ENCODE measurements at places on chromosomes 5 and 9. TPM values are rescaled to one million over a fixed set of nuclear protein-coding genes. Genes with fewer than 3 reads are reported as not detected.
A peak's percentile ranks its signal among the peaks of the same experiment; 100 is the strongest.

- no peak for DNase-seq
These were observed 62.7 kb upstream of the PDE4D start for GRCh38 chr5:59956130-59956783.

DNA sequence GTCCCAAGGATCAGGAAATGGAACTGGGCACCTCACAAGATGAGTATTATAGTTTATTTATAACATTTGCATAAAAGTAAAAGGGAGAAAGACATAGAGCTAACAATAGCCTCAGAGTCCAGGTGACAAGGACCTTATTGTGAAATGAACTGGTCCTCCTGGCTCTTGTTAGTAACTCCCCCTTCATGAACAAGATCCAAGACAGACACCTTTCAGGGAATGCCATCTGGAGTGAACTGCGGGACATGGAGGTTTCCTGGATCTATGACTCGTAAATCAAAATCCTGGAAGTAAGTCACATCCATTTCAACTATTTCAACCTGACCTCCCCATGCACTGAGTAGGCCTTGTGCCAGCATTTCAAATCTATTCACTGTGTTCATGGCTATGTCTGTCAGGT lies 129.5 kb upstream of the GAS1 start:
- peak; percentile 17 for DNase-seq

GRCh38 chr9:74576176-74576575 lies 79.0 kb downstream of the RORB start:
- DNase-seq = no peak

- DNase-seq = no peak
These were observed 317.1 kb downstream of the MAT2B start for GRCh38 chr5:163822548-163822947.

ZNF608 gene
- 15.1 TPM for total RNA-seq

HRH2 gene
- total RNA-seq = not detected

GRCh38 chr9:113901221-113901688 lies 25.1 kb downstream of the ZNF618 start:
- no peak for DNase-seq

- DNase-seq = no peak
These were observed 12.3 kb upstream of the MAP3K1 start for GRCh38 chr5:56803025-56803424.

- DNase-seq = peak; percentile 66
These were observed 38.7 kb upstream of the C6 start for GRCh38 chr5:41252036-41252435.

DNA sequence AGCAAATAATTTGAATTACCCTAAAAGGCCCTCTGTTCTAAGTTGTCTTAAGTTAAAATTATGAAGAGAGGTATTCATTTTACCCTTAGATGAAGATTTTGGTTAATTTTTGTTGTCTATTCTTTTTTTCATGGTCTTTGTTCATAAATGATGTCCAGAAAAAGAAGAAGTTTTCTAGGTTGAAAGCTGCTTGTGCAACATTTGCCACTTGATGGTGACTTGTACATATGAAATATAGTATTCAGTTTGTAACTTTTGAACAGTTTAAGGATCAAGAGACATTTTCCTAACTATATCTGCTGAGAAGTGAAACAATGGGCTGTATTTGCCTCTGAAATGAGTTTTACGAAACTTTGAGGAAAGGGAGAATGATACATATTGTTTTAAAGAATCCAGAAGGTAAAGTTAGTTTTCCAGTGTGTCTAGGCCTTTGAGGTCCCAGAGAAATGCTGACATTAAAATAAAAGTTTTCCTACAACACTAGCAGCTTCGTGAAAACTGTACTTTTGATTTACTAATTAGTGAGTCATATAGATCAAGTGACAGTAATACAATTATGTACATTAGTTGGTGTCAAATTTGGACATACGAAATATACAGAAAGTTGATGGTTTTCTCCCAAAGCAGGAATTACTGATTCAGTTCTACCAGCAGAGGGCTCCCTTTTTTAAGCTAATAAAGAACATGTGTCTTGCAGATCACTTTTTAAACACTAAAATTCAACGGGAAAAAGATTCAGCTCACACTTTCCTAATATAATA lies 70.5 kb downstream of the PIK3R1 start:
- peak; percentile 65 for DNase-seq

FOXD4 gene
- not detected for total RNA-seq

DNA sequence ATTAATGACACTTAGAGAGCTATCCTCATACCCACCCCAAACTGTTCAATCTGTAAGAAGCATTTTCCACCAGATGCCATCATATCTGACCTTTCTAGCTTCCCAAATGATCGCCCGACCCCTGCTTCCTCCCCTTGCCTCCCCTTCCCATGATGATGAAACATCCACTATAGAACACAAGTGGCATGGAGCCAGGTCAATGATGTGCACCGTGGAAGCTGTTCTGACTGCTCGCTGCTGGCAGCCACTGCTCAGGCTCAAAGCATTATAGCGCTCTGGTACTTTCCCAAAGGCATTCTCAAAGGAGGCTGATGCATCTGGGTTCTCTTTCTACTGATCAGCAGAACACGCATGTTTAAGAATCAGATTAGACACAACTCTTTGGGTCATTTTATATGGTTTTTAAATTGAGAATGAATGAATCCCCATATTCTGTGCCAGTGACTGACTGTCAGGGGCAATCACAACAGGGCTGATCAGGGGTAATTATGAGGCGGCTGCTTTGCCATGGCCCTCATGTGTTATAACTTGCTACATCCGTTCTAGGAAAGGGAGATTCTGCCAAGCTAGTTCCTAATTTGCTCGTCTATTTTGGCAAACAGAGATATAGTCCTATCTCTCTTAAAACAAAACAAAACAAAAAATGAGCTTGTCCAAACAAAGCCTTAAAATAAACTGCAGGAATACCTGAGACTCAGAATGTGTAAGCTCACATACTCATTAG lies 343.7 kb downstream of the ENC1 start:
- DNase-seq = peak; percentile 66

- DNase-seq = peak; percentile 15
These were observed 584.6 kb upstream of the CDH18 start for GRCh38 chr5:20572614-20573013.

- DNase-seq = peak; percentile 81
These were observed 8.6 kb upstream of the MUSK start for GRCh38 chr9:110659891-110660541.

LTC4S gene
- total RNA-seq = not detected

CERT1 gene
- total RNA-seq = 10.3 TPM

GRCh38 chr9:136326761-136327303 lies 507 bp upstream of the GPSM1 start:
- no peak for DNase-seq

GRCh38 chr9:95188459-95188858 lies 129.1 kb downstream of the FANCC start:
- DNase-seq = peak; percentile 13

GRCh38 chr5:104540448-104540847 lies 977.9 kb upstream of the NUDT12 start:
- DNase-seq = peak; percentile 58

GRCh38 chr5:107099506-107099905 lies 571.2 kb downstream of the EFNA5 start:
- DNase-seq = no peak

SEMA6A gene
- 0.36 TPM for total RNA-seq

- DNase-seq = no peak
These were observed 640 bp downstream of the C5orf58 start for GRCh38 chr5:170233358-170233892.

DNA sequence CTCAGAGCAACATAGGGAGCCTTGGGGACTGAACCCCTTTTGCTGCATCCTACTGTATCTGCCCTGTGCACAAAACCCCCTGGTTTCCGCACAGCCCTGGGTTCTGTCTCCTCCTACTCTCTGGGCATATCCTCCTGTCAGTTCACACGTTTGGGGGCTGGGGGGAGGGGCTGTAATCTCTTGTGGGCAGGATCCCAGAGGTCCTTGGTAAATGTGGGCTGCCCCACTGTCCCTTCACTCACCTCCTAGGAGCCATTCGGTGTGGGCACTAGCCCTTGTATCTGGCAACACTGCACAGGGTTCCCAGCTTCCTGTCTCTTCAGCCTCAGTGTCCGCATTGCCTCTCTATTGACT lies 271.8 kb upstream of the DMAC1 start:
- no peak for DNase-seq

DNA sequence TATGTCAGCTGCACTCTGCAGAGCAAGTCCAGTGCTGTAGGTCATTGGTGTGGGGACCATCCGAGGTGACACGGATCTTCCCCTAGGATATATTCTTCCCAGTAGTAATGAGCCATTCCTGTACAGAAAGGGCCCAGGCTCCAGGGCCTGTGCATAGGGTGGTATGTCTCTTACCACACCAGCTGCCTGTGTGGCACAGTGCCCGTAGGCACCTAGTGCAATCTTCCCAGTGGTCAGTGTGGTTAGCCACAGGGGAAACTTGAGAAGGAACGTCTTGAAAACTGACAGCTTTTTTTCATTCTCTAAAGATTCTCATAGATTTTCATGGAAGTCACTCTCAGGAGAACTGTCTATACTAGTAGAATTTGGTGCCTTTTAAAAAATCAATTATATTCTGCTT lies 39.8 kb downstream of the CYSTM1 start:
- peak; percentile 83 for DNase-seq

- no peak for DNase-seq
These were observed 520 bp downstream of the PCDH12 start for GRCh38 chr5:141957367-141957996.

GABRA6 gene
- not detected for total RNA-seq

GRCh38 chr5:97854871-97855762 lies 672.1 kb upstream of the RIOK2 start:
- DNase-seq = peak; percentile 72

MEIKIN gene
- not detected for total RNA-seq

- no peak for DNase-seq
These were observed 263.9 kb upstream of the TRPC7 start for GRCh38 chr5:136629125-136629792.

GRCh38 chr9:18920141-18921084 lies 112.6 kb downstream of the SAXO1 start:
- DNase-seq = peak; percentile 45

- DNase-seq = no peak
These were observed 9.2 kb upstream of the GADD45G start for GRCh38 chr9:89595646-89596045.

- no peak for DNase-seq
These were observed 588.4 kb upstream of the COX7C start for GRCh38 chr5:86029308-86029707.

- DNase-seq = no peak
These were observed 23.1 kb downstream of the CXXC5 start for GRCh38 chr5:139671096-139671841.

ZFAND5 gene
- 35.8 TPM for total RNA-seq

GRCh38 chr5:146130440-146131045 lies 25.2 kb upstream of the PLAC8L1 start:
- peak; percentile 53 for DNase-seq

GRCh38 chr9:21901546-21901945 lies 92.6 kb downstream of the CDKN2A start:
- DNase-seq = no peak

SLF1 gene
- total RNA-seq = 7.5 TPM

GRCh38 chr9:13860946-13861640 lies 452.8 kb downstream of the NFIB start:
- DNase-seq = no peak

- DNase-seq = no peak
These were observed 13.8 kb downstream of the PDCD1LG2 start for GRCh38 chr9:5524090-5524489.

GRCh38 chr5:75058986-75059535 lies 6.7 kb upstream of the GCNT4 start:
- no peak for DNase-seq

DNA sequence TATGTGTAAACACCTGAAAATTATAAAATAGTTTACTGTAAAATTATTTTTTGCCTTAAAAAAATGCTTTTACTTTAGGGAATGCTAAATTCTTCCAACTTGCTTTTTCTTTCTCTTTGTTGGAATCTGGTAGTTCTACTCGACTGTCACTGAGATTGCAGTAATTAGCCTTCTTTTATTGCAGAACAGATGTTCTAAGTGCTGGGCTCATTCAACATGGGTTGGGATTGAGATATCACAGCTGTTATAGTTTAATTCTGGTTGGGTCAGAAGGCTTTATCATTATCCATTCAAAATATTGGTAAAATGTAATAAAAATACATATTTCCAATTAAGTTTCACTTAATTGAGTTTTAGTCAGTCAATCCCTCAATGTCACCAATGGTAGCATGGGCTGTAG lies 686.7 kb downstream of the CDH18 start:
- no peak for DNase-seq

DNA sequence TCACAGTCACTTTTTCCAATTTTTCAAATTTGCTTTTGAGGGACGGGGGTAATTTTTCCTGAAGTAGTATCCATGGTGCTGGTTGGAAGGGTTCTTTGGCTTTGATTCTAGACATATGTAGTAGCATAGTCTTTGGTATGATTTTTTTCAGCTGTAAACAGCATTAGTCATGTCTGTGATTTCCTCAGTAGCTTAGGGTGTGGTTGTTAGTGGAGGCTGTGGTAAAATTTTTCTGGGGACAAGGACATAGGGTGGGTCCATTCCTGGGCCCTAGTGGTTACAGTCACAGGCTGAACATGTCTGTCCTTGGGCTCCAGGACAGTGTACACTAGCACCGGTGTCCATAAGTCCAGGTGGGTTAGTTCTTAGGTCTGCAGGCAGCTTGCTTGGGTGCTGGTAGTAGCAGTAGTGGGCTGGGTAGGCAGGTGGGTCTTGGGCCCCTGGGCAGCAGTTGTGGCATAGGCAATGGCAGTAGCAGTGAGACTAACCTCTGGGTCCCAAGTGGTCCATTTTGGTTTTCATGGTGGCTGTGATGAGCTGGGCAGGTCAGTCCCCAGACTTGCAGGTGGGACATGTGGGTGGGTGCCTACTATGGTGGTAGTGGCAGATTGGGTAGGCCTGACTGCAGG lies 100.0 kb upstream of the CXCL14 start:
- no peak for DNase-seq

- no peak for DNase-seq
These were observed 4.7 kb downstream of the GADD45G start for GRCh38 chr9:89609426-89610006.

- no peak for DNase-seq
These were observed 14.7 kb upstream of the CSF1R start for GRCh38 chr5:150101023-150101422.

Measured in IMR-90 (cell line).